K562 (cell line): ENCODE measurements at places on chromosomes 16 and 17. TPM values are rescaled to one million over a fixed set of nuclear protein-coding genes. Genes with fewer than 3 reads are reported as not detected.
A peak's percentile ranks its signal among the peaks of the same experiment; 100 is the strongest.

- H3K36me3 ChIP-seq, result no peaks in the 10 kb centered on the region
- no peak overlapping the region for H3K4me3 ChIP-seq
- no peak for DNase-seq
- peaks cover 2% of the 10 kb centered on the region; the same call in 1 of the 3 replicates for H3K27me3 ChIP-seq
- no peaks in the 10 kb centered on the region for H3K4me1 ChIP-seq
Measured at GRCh38 chr16:77890075-77890474, 101.7 kb downstream of the VAT1L start.

DNA sequence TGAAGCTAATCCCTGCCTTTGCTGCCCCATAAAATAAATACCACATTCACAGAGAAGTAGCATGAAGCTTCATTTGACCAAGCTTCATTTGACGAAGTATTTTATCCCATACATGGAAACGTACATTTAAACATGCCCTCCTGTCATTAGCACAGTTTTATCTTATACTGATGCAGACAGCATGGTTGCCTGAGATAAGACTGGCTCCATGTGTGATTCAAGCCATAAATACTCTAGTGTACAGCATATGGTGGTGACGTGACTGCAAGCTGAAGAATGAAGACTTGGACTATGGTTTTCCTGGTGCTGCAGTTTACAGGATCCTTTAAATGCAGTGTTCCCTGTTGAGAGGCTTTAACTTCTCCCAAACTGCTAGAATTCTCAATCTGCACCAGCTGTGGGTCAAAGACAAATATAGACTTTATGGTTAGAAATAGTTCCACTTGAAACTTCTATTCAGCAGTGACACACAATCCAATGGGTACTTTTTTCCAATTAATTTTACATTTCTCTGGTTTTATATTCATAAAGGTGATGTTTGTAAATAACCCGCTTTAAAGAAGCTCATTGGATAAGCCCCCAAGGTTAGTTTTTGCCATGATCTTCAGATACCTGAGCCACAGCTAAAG, 64.9 kb downstream of the CYB561 start:
- no peaks in the 10 kb centered on the region for H3K4me1 ChIP-seq
- DNase-seq, result peak; percentile 75
- H3K27me3 ChIP-seq, result no peaks in the 10 kb centered on the region
- H3K36me3 ChIP-seq, result no peaks in the 10 kb centered on the region

- H3K4me3 ChIP-seq, result no peak overlapping the region
- H3K27ac ChIP-seq, result no peak overlapping the region
- no peaks in the 10 kb centered on the region for H3K27me3 ChIP-seq
- no peaks in the 10 kb centered on the region for H3K4me1 ChIP-seq
- DNase-seq, result peak; percentile 18
- no peaks in the 10 kb centered on the region for H3K36me3 ChIP-seq
Measured at GRCh38 chr17:10357768-10358167, 15.0 kb downstream of the MYH13 start.

CRYM gene
- 0.98 TPM in 2 replicates for total RNA-seq

- H3K27me3 ChIP-seq, result no peaks in the 10 kb centered on the region
- no peaks in the 10 kb centered on the region for H3K4me1 ChIP-seq
- no peak overlapping the region for H3K4me3 ChIP-seq
- no peaks in the 10 kb centered on the region for H3K36me3 ChIP-seq
- DNase-seq, result no peak
- no peak overlapping the region for H3K27ac ChIP-seq
Measured at GRCh38 chr16:13351601-13352217, 450.3 kb downstream of the SHISA9 start.

DNA sequence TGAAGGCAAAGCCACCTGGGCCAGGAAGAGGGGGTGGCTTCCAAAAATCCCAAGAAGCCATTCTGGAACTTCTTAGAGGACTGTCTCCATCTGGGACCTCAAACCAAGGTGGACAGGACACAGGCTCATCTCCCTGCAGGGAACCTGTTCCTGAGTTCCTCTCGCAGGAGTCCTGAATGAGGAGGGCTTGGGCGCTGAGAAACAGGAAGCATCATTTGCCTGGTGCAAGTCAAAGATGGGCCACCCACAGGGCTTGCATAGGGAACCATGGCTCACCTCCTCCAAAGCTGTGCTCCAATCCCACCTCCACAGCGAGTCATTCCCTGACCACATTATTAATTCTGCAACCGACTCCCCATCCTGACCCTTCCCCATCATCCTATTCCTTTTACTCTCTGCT, 55.0 kb upstream of the RPL38 start:
- peaks cover 3% of the 10 kb centered on the region; the same call in 1 of the 3 replicates for H3K27me3 ChIP-seq
- no peak overlapping the region for H3K4me3 ChIP-seq
- no peak for DNase-seq
- H3K4me1 ChIP-seq, result no peaks in the 10 kb centered on the region

- no peaks in the 10 kb centered on the region for H3K36me3 ChIP-seq
- peaks cover 7% of the 10 kb centered on the region; the same call in 1 of the 2 replicates for H3K4me1 ChIP-seq
- no peak overlapping the region for H3K4me3 ChIP-seq
Measured at GRCh38 chr17:35947156-35947585, 3.7 kb upstream of the LYZL6 start.

CTRL gene
- 3.8 and 4.1 TPM in 2 replicates for total RNA-seq

DNA sequence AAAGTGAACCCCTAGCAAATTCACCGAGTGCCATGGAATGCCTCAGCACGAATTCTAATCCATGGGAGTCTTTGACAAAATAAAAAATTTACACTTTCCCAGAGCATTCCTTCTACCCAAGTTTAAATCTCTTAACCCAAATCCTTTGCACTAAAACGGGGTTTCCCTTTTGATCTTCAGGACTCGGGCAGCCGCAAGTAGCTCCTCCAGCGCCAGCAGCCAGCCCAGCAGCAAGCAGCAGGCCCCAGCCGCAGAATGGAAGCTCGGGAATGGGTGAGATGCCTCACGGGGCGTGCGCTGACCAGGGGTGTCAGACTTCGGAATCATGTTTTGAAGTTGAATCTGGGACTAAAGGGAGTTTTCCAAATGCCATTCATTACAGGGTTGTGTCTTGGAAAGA, 42.4 kb downstream of the RPA1 start:
- no peaks in the 10 kb centered on the region for H3K4me1 ChIP-seq
- peaks cover 68% of the 10 kb centered on the region; the same call in 2 of the 3 replicates for H3K36me3 ChIP-seq
- H3K27ac ChIP-seq, result no peak overlapping the region
- no peaks in the 10 kb centered on the region for H3K27me3 ChIP-seq
- H3K4me3 ChIP-seq, result no peak overlapping the region

- peaks cover 21% of the 10 kb centered on the region for H3K4me1 ChIP-seq
- no peak for DNase-seq
- no peak overlapping the region for H3K4me3 ChIP-seq
- H3K27ac ChIP-seq, result no peak overlapping the region
Measured at GRCh38 chr17:31048780-31049179, 46.0 kb upstream of the NF1 start.

DNA sequence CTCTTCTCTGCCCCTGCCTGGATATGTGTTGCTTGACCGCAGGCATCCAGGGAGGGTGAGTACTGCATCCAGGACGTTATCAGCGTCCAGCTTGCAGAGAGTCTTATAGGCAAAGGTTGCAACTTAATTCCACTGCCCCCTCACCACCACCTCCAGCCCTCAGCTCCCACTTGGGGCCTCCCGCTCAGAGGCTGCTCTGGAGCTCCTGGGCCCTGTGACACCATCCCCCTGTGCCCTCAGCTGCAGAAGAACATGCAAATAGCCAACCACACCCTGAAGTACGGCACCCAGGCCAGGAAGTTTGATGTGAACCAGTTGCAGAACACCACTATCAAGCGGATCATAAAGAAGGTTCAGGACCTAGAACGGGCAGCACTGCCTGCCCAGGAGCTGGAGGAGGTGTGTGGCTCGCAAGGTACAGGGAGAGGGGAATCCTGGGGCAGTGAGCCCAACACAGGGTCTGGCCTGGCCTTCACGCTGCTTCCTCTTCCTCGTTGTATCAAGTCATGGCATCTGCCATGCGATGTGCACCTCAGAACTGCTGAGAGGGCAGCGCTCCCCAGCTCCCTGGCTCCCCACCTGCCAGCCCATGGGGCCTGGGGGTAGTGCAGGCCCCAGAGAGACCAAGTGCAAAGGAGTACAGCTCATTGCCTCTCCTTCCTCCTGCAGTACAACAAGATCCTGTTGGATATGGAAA, 9.6 kb downstream of the ACE start:
- H3K27me3 ChIP-seq, result peaks cover 28% of the 10 kb centered on the region; the same call in 2 of the 3 replicates
- no peaks in the 10 kb centered on the region for H3K4me1 ChIP-seq
- no peak overlapping the region for H3K27ac ChIP-seq
- DNase-seq, result no peak
- no peak overlapping the region for H3K4me3 ChIP-seq
